ENCODE measurements at places on chromosomes 16 and 17.

DNA sequence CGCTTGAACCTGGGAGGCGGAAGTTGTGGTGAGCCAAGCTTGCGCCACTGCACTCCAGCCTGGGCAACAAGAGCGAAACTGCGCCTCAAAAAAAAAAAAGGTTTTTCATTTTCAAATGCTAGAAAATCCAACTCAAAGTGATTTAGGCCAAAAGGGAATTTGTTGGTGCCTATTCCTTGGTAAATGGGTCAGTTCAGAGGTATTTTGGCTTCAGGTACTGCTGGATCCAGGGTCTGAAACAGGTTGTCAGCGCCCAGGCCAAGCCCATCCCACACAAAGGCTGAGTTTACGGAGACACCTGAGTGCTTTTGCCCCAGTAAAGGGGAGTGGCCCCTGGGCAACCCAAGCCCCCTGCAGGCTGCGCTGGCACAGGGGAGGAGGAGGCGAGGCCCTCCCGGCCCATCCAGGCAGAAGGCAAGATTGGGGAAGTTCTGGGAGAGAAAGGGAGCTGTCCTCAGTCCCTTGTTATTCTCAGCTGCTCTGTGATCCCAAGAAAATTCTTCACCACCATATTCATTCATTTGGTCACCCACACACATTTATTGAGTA, 8.5 kb upstream of the JPH3 start:
- DNase-seq = peak; percentile 24

DNA sequence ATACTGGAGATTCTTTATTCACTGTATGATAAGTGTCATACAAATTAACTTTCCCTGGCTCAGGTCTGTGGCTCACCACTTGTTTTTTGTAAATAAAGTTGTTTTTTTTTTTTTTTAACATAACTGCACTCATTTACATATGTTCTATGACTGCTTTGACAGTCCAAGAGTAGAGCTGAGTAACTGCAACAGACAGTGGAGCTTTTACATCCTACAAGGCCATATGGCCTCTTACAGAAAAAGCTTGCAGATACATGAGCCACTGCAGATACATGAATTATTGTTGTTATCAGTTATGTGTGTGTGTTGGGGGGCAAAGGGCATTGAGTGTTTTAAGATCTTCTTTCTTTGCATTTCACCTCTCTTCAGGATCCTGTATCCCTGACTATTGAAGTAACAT, 311.7 kb downstream of the BCAS3 start:
- DNase-seq = no peak

DNA sequence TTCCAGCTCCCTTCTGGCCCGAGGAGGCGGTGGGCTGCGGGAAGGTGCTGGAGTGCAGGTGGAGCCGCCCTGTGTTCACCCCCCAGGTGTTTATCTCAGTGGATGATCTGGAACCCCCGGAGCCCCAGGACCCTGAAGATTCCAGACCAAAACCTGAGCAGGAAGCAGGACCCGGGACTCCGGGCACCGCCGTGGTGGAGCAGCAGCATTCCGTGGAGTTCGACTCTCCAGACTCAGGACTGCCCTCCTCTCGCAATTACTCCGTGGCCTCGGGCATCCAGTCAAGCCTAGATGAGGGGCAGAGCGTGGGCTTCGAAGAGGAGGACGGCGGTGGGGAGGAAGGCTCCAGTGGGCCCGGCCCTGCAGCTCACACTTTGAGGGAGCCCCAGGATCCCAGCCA, 25.5 kb downstream of the MNT start:
- DNase-seq = no peak

- no peak for DNase-seq
These were observed 3.3 kb upstream of the HELZ start for GRCh38 chr17:67248291-67248690.

- peak; percentile 42 for DNase-seq
These were observed 111.4 kb downstream of the SNX29 start for GRCh38 chr16:12087901-12088421.

GRCh38 chr16:48617104-48617705, 7.2 kb upstream of the N4BP1 start:
- no peak for DNase-seq
